Left colon (tissue), 2 donors: ENCODE measurements at places on chromosomes 6 and 20.
A peak's percentile ranks its signal among the peaks of the same experiment; 100 is the strongest.

DNA sequence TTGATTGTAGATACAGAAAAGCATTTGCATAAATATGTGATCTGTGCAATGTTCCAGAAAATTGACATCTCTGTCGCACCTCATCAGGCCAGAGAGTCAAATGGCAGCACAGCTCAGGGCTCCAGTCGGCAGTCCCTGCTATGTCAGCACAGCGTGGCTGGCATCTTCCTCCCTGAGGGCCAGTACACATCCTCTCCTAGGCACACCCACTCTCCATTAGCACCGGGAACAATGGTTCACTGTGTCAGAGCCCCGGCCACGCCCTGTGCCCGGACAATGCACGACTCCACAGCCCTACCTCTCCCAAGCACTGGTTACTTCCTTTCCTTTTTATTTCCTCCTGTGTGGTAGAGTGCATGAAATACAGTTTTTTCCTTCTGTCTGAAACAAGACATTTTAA lies 114.9 kb downstream of the FOXC1 start:
- peak; percentile 89 for DNase-seq

DNA sequence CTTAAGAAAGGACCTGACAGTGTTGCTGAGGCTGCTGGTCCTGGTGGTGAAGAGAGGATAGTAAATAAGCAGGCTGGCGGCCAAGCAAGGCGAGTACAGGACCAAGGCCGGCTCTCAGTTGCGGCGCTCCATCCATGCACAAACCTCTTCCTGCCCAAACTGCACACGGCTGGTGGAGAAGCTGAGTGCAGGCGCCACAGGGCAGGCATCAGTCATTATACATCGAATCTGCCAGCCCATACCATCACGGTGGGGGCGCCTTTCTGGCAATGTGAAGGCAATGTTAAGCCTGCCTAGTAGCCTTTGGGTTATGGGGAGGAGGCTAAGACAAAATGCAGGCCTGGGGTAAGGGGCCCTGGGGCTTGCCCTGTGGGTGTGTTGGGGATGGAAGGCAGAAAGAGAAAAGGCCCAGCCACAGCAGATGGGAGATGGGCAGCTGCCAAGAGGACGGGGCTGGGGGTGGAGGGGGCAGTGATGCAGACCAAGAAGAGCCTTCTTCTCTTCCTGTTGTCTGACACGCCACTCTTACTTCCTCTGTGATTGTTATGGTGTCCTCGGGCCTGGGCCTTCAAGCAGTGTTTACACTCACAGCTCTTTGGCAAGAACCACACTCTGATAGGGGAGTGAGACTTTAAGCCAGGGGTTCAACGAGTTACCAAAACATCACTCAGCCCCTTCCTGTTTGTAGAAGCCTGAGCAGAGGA lies 20.3 kb upstream of the KCNK16 start:
- no peak for DNase-seq

GRCh38 chr6:154891901-154892300 lies 103.2 kb upstream of the TIAM2 start:
- no peak for DNase-seq

DNA sequence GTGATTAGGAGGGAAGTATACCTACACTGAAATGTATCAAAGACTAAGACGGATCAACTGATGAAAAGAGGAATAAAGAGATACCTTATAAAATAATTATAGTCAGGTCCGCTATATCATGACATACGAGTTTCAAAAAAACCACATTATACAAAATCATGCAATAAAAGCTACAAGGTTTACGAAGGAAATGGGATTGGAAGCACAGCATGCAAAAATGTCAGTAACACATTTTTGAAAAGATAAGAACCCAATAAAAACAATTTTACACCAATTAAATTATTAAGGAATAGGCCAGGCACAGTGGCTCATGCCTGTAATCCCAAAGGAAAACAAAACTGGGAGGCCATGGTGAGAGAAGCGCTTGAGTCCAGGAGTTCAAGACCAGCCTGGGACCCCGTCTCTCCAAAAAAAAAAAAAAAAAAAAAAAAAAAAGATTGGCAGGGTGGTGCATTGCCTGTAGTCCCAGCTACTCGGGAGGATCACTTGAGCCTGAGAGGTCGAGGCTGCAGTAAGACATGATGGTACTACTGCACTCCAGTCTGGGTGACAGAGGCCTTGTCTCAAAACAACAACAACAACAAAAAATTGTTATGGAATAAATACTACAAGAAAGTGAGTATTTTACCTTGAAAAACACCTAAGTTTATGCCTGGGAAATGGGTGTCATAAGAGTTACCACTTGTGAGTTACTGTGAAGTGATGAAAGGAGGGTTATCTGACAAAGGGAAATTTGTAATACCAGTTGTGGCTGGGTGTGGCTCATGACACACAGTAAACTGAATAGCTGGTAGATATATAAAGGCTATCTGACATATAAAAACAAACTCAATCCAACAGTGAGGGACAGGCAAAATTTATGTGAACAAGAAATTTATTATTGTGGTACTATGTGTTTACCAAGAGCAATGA lies 45.2 kb downstream of the RANBP9 start:
- no peak for DNase-seq

GRCh38 chr6:22036699-22037098 lies 260.1 kb downstream of the PRL start:
- no peak for DNase-seq

DNA sequence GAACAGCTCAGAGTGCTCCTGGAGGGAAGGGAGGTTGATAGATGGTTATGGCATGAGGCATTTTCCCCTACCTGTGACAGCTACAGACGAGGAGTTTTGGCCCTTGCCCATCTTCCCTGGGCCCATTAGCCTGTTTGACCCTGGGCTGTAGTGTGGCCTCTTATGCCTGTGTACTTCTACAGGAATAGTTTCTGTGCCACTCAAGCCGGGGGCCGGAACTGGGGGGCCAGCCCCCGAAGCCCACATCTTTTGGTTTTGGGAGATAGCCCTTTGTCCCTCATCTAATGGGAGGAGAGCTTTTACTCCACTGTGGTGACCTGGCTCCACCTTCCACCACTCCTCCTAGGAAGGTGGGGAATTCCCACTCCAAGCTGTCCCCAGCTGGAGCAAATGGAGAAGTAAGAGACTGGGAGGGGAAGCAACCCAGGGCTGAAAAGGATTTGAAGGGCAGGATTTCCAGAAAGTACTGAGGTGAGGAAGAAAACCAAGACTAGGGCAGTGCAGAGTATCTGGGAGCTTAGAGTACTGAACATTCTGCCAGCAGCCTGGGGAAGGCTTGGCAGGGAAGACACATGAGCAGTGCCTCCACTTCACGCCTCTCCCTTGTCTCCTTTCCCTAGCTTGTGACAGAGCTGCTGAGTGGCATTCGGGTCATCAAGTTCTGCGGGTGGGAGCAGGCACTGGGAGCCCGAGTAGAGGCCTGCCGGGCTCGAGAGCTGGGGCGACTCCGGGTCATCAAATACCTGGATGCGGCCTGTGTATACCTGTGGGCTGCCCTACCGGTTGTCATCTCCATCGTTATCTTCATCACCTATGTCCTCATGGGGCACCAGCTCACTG lies 6.9 kb downstream of the ABCC10 start:
- DNase-seq: no peak

DNA sequence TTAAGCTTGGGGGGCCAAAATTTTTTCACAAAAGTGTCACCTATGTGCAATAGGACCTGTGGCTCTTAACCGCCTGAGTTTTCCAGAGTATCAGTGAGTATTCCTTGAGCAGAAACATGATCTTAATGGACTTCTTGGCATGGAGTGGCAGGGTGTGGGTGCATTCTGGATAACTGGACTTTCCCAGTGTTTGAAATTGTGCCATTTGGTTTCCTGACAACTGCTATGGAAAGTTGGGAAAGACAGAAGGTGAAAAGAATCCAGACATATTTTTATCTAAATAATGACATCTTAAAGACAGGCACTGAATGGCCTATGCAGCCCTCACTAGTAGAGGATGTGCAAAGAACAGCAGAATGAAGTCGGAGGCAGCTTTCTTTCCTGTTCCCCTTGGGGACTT lies 34.3 kb upstream of the ADTRP start:
- DNase-seq: no peak

- DNase-seq: no peak
Observed at GRCh38 chr6:148445620-148446019, 103.0 kb downstream of the SASH1 start.

- no peak for DNase-seq
Observed at GRCh38 chr6:31771992-31772358, 5.2 kb downstream of the VWA7 start.

GRCh38 chr6:73879501-73880293 lies 183.7 kb downstream of the CD109 start:
- DNase-seq: no peak

DNA sequence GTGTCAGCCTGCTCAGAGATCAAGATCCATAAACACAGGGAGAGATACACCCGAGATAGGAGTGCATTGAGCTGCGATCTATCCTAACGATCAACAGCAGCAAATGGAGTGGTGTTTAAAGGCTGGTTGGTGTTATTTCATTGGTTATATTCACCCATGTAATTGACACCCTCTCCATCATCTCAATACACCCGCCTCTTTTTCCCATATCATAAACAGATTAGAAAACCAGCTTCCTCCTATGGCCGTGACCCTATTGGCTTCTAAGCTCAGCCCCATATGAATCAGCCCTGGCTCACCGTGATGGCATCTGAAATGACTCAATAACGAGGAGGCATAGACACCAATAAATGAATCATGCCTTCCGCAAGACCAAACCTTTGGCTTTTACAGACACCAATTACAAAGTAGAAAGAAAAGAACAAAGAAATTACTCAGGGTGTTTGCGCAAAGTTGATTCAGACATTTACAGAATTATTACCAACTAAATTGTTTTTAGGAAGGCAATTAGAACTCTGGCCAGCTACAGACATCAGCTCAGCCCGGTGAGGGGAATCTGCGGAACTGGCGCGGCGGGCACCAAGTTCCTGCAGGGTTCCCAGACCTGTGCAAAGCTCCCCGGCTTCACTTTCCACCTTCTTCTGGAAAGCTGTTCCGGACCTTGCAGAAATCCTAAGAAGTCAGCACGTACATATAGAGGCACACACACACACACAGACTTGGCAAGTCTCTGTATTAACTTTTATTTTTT lies 11.5 kb downstream of the PMEPA1 start:
- DNase-seq: peak; percentile 55

GRCh38 chr20:4091490-4092479 lies 76.4 kb upstream of the RNF24 start:
- DNase-seq: no peak

DNA sequence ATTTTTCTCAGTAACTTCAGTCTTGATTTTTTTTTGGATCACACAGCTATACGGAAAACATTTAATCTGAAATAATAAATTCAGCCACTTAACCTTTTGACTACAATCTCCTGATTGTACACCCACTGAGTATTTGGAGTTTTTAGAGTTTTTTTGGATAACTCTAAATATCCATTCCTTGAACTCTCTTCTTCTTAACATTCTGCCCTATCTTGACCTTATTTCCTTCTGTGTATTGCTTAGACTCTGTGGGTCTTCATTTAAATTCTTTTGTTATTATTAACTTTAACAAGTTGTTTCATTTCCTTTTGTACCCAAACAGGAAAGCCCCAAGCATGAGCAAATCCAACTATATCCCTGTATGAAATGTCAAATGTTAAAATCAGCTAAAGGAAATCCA lies 170.2 kb upstream of the PTCHD4 start:
- no peak for DNase-seq

GRCh38 chr6:33547499-33547898 lies 32.6 kb downstream of the BAK1 start:
- no peak for DNase-seq

DNA sequence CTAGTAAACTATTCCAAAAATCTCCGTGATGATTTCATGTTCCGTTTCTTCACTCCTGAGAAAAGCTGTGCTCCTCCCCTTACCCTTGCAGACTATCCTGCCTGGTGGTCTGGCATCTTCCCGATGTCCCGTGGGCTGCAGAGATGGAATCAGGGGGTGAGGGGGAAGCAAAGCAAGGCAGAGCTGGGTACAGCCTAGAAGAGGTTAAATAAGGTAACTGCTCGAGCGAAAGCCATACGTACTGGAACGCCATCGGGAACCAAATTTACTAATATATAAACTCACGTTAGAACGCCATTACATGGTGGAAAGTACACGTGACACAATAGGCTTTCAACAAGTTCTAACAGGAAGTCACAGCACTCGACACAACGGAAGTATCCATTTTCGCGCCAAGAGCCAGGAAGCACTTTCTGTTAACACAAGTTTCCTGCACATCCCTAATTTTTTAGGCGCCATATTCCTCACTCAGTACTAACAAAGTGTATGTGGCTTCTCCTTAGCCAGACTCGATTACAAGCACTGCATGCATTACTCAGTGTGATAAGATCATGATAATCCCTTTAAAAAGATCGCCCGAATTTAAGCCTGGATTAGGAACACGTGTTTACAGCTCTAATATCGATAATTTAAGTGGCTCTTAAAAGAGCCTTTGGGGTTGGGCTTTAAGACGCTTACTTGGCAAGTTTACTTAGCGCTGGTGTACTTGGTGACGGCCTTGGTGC lies 101.6 kb upstream of the PRSS16 start:
- peak; percentile 73 for DNase-seq

DNA sequence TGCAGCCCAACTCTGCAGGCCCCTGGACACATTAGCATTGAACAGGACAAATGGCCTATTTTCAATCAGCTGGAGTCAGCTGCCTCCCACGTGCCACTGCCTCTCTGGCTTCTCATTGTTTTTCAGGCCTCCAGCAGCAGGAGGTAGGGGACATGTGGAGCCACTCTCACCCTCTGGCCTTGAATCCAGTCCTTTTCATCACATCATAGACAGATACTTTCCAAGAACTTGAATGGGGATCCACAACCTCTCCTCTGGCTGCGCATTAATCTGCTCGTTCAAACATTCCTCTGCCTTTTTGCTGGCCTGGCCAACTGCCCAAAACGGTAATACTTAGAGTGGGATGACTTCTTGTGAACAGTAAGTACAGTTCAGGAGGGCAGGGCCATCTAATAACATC lies 592.3 kb downstream of the PKHD1 start:
- no peak for DNase-seq

DNA sequence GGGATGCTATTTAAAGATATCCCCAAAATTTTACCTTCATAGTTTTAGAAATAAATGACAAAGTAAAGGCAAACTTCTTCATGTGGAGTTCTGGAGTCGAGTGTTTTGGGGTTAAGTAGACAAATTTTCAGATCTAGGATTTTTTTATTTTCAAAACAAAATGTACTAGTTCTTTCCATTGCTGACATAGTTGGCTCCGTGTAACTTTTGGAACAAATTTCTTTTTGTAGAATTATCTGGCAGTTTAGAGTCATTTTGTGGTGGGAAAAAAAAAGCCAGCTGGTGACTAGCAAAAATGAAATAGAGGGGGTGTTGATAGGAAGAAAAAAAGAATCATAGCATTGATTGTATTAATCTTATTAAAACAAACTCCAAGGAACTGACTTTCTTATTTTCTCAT lies 131.6 kb upstream of the TCF21 start:
- DNase-seq: no peak

DNA sequence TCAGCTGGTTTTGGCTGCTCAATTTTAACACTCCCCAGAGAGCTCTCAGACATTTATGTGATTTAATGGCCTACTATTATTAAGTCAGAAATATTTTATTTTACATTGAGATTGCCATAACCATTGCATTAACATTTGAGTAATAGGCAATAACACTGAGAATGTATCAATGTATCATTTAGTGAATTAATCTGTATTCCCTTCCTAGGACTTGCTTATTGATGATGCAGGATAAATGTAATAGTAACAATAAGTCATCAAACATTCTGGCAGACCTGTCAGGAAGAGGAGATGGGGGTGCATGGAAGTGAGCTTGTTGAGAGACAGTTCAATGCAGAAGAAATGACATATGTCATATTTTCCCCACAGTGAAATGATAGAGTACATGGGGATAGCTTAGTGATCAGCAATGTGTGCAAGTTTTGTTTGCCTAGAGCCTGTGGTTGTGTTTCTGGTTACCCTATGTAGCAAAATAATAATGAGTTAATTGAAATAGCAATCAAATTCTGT lies 458.9 kb downstream of the EYS start:
- DNase-seq: no peak

- no peak for DNase-seq
Observed at GRCh38 chr6:138347864-138348263, 29.8 kb upstream of the SMIM28 start.
